Spleen (tissue), 13 donors: ENCODE measurements at places on chromosomes 5 and 9. TPM values are rescaled to one million over a fixed set of nuclear protein-coding genes. Genes with fewer than 3 reads are reported as not detected.

DNA sequence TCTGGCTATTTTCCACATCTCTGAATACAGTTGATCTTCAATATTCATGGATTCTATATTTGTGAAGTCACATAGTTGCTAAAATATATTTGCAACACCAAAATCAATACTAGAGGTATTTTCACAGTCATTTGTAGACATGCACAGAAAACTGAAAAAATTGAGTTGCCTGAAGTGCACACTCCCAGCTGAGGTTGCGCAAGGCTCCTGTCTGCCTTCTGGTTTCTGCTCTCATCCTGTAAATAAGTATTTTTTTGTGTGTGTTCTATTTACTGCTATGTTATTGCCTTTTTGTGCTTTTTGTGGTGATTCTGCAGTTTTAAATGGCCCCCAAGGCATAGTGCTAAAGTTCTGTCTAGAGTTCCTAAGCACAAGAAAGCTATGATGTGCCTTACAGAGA, 371.1 kb upstream of the GRAMD2B start:
- H3K4me1 ChIP-seq, result no peaks in the 10 kb centered on the region
- H3K27ac ChIP-seq, result no peak overlapping the region
- no peaks in the 10 kb centered on the region for H3K36me3 ChIP-seq
- DNase-seq, result no peak
- no peaks in the 10 kb centered on the region for H3K27me3 ChIP-seq

DNA sequence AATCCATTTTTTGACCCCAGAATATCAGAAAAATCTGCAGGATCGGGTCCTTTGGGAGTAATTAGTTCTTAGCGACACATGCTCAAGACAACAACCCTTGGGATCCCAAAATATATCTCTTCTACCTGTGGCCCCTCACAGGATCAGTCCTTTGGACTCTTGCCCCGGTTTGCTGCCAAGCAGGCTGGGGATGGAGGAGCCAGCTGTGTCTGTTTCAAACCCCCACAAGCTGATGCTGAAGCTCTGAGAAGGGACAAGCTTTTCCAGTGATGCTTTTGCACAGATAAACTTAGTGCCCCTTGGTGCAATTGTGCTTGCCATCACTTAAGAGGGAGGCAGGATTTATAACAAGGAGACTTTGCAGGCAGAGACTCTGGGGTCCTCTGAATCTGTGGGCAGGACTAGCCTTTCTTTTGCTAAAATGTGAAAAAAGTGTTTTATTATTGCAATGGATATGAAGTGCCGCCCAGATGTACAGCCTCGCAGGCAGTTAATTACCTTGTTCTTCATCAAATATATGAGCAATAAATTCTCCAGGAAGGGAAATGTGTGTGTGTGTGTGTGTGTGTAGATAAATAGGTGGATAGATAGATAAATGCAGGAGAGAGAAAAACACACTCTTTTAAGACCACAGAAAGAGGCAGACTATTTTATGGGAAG, 9.6 kb upstream of the LHX2 start:
- H3K27me3 ChIP-seq, result peaks cover 98% of the 10 kb centered on the region
- H3K27ac ChIP-seq, result no peak overlapping the region
- no peaks in the 10 kb centered on the region for H3K36me3 ChIP-seq

DNA sequence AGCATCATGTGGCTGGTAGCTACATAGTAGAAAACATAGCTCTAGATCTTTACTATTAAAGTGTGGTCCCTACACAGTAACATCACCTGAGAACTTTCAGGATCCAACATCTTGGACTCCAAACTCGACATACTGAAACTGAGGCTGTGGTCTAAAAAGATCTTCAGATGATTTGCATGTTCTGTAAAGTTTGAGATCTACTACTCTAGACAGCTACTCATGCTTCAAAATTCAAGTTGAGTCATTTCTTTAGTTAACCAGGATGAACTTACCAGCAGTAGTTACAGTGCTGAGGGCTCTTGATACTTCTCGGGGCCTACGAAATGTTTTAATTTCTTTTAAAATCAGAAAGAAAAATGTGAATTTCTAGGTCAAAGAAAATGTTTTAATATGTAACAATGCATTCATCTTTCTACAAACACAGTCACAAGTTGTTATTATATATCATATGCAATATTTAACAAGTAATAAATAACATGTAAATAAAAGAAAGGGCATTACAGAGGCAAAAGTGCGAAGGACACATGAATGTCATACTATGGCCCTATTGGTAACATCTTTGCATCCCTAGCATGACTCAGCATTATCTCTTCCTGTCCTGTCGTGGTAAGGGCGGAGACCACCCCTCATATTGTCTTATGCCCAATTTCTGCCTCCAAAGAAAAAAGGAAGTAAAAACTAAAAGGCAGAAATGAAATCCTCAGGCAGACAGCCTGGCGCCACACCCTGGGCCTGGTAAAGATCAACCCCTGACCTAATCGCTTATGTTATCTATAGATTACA, 563.9 kb upstream of the TLE4 start:
- DNase-seq, result no peak
- no peaks in the 10 kb centered on the region for H3K27me3 ChIP-seq
- H3K4me3 ChIP-seq, result no peak overlapping the region
- H3K27ac ChIP-seq, result no peak overlapping the region

GRCh38 chr5:93674138-93674537, 67.3 kb downstream of the POU5F2 start:
- no peak overlapping the region for H3K27ac ChIP-seq
- no peaks in the 10 kb centered on the region for H3K27me3 ChIP-seq
- peaks cover 6% of the 10 kb centered on the region for H3K4me1 ChIP-seq
- H3K36me3 ChIP-seq, result no peaks in the 10 kb centered on the region

- no peak overlapping the region for H3K27ac ChIP-seq
- H3K27me3 ChIP-seq, result no peaks in the 10 kb centered on the region
- DNase-seq, result no peak
- peaks cover 18% of the 10 kb centered on the region for H3K4me1 ChIP-seq
- no peak overlapping the region for H3K4me3 ChIP-seq
Observed at GRCh38 chr5:34039398-34040157, 3.4 kb downstream of the C1QTNF3 start.

GRCh38 chr9:116288658-116289057, 135.1 kb downstream of the PAPPA start:
- no peak for DNase-seq
- H3K36me3 ChIP-seq, result no peaks in the 10 kb centered on the region
- no peak overlapping the region for H3K4me3 ChIP-seq

DNA sequence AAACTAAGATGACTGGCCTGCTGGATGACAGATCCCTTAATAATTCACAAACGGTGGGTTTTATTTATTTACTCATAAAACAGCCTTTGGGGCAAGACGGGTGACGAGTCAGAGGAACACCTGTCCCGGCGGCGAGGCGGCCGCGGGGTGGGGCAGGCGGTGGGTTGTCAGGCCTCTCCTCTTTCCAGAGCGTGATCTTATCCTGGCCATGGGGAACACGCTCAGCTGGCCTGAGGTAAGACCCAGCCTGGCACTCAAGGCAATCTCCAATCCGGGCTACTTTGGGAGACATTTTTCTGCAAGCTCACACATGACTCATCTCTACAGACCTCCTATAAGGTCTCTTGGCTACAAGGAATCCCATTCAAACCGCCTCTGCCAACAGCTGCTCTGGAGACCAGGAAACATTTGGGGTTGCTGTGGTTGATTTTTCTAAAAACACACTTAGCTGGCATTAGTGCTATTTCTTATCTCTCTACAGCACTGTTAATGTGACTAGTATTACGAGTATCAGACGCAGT, 6.3 kb downstream of the RAPGEF1 start:
- peak overlapping the region; percentile 91 for H3K27ac ChIP-seq
- no peaks in the 10 kb centered on the region for H3K36me3 ChIP-seq
- no peak overlapping the region for H3K4me3 ChIP-seq

DNA sequence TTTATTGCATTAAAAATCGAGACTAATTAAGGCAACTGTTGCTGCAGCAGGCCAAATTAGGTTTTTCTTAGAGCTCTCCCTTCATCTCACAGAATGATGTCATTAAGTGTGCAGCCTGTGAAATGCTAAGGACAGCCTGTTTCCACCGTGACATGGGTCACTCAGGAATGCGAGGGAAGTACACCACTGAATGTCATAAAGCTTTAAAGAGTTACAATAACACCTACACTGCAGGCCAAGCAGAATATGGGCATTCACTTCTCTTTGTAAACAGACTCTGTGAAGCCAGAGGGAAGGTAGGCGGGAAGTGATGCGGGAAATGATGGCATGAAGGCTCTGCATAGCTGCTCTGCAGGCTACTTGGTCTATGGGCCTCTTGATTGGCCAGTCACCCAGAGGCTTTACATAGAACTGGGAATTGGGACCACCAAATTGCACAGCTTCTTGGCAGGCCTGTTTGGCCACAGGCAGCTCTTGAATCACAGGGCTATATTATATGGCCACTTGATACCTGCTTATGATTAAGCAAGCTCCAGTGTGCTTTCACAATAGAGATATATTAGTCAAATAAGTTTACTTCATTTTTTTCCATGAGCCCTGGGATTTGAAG, 28.4 kb upstream of the AOPEP start:
- H3K36me3 ChIP-seq, result no peaks in the 10 kb centered on the region
- no peaks in the 10 kb centered on the region for H3K4me1 ChIP-seq
- no peak overlapping the region for H3K27ac ChIP-seq
- H3K27me3 ChIP-seq, result no peaks in the 10 kb centered on the region

GRCh38 chr9:89089176-89089575, 89.4 kb downstream of the SHC3 start:
- no peaks in the 10 kb centered on the region for H3K36me3 ChIP-seq
- no peak for DNase-seq
- H3K27ac ChIP-seq, result no peak overlapping the region
- H3K27me3 ChIP-seq, result peaks cover 12% of the 10 kb centered on the region
- no peaks in the 10 kb centered on the region for H3K4me1 ChIP-seq

- no peak for DNase-seq
- no peaks in the 10 kb centered on the region for H3K27me3 ChIP-seq
- no peaks in the 10 kb centered on the region for H3K4me1 ChIP-seq
Observed at GRCh38 chr5:174997688-174998087, 273.3 kb downstream of the MSX2 start.

- H3K4me1 ChIP-seq, result no peaks in the 10 kb centered on the region
- H3K36me3 ChIP-seq, result no peaks in the 10 kb centered on the region
- no peak overlapping the region for H3K27ac ChIP-seq
- no peaks in the 10 kb centered on the region for H3K27me3 ChIP-seq
Observed at GRCh38 chr5:141832131-141832530, 46.1 kb downstream of the PCDH1 start.

GRCh38 chr9:12684974-12685373, 8.2 kb upstream of the TYRP1 start:
- H3K27ac ChIP-seq, result no peak overlapping the region
- no peak for DNase-seq
- no peaks in the 10 kb centered on the region for H3K27me3 ChIP-seq
- H3K4me3 ChIP-seq, result no peak overlapping the region
- no peaks in the 10 kb centered on the region for H3K4me1 ChIP-seq

DNA sequence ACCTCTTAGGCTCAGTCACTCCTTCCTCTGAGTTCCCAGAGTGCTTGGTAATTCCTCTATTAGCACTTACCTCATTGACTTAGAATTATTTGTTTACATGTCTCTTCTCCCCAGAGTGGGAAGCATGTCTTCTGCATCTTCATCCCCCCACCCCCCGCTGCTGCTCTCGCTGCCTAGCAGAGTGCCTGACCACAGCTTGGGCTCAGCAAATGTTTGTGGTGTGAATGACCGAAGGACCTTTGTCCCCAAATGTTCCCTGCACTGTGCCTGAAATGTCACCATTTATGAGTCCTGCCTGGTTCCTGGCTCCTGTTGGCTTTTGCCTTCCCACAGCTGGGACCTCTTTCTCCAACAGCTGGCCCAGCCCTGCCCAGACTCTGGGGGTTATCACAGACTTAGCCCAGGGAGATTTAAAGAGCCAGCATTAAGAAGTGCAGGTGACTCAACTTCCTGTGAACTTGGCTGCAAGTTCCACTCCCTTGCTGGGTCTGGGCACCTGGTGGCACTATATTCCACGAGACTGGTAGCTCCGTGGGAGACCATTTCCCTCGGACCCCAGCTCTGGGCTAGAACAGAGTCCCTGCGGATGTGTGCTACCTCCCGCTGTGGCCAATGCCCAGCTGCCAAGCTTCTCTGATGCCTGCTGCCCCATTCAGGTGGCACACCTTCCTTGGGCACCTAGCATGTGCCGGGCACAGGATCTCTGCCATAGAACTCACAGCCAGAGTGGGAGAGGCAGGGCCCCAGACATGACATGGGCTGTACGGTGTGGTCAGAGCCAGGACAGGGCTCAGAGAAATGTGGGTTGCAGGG, 1.8 kb upstream of the HMCN2 start:
- peaks cover 61% of the 10 kb centered on the region for H3K27me3 ChIP-seq
- no peak overlapping the region for H3K27ac ChIP-seq

DNA sequence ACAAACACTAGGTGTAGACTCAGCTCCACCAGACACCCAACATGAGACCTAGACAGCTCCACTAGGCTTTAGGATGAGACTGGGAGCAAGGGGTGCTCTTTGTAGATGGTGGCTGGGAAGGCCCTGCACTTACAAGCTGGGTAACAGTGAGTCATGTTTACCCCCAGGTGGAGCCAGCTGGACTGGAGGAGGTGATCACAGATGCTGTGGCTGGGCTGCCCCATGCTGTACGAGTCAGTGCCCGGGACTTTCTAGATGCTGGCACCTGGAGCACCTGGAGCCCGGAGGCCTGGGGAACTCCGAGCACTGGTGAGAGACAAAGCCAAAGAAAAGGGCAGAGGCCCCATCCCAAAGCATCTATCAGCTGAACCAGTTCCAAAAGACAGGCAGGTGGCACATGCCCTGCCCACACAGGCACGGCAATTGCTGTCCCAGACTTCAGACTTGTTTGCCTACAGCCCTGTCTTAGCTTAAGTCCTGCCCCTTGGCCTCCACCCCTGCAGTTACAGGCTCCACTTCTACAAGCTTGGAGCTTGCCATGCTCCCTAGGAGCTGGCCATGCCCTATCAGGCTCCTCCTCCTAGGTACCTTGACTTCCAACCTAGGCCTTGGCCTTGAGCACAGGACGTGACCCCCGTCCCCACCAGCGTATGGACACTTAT, 2.7 kb downstream of the CCL27 start:
- no peaks in the 10 kb centered on the region for H3K27me3 ChIP-seq
- H3K36me3 ChIP-seq, result peaks cover 7% of the 10 kb centered on the region
- H3K4me1 ChIP-seq, result peaks cover 24% of the 10 kb centered on the region
- H3K4me3 ChIP-seq, result no peak overlapping the region
- no peak for DNase-seq
- H3K27ac ChIP-seq, result no peak overlapping the region

- H3K4me3 ChIP-seq, result no peak overlapping the region
- H3K4me1 ChIP-seq, result peaks cover 51% of the 10 kb centered on the region
- no peaks in the 10 kb centered on the region for H3K27me3 ChIP-seq
- H3K27ac ChIP-seq, result no peak overlapping the region
Observed at GRCh38 chr9:3475300-3476020, 50.3 kb downstream of the RFX3 start.

The PCDHB3 gene
- total RNA-seq, result 2.2 TPM

The CARTPT gene
- not detected for total RNA-seq

The MED10 gene
- total RNA-seq, result 31.9 TPM

The TTC23L gene
- total RNA-seq, result 0.42 TPM

The PCDHA9 gene
- total RNA-seq, result 0.98 TPM

The SHOC1 gene
- total RNA-seq, result not detected

The FAM221B gene
- not detected for total RNA-seq
